Heart left ventricle (tissue), 16 donors: ENCODE measurements at places on chromosomes 16 and 17. TPM values are rescaled to one million over a fixed set of nuclear protein-coding genes. Genes with fewer than 3 reads are reported as not detected.

DNA sequence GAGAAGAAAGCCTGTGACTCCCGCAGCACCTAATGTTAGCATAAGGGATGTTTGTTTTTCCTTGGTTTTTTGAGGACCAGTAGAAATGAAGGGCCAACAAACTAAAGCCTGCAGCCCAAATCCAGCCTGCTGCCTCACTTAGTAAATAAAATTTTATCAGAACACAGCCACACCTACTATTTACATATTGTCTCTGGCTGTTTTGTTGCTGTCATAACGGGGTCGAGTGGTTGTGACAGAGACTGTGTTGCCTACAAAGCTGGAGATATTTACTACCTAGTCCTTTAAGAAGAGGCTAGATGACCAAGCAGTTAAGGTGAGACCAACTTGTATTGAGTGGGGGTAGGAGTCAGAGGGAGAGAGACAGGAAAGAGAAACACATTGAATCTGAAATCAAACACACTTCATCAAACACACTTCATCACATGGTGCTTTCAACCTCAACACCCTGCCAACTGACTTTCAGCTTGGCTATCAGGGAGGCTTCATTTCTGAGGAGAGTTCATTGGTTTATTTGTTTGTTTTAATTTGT lies 546.3 kb upstream of the CDH11 start:
- DNase-seq: no peak
- H3K27me3 ChIP-seq: no peaks in the 10 kb centered on the region
- H3K36me3 ChIP-seq: no peaks in the 10 kb centered on the region
- no peaks in the 10 kb centered on the region for H3K4me1 ChIP-seq
- H3K27ac ChIP-seq: no peak overlapping the region

GRCh38 chr17:77318491-77319210 lies 177.9 kb downstream of the SEC14L1 start:
- DNase-seq: no peak
- H3K36me3 ChIP-seq: no peaks in the 10 kb centered on the region
- peaks cover 6% of the 10 kb centered on the region for H3K4me1 ChIP-seq

DNA sequence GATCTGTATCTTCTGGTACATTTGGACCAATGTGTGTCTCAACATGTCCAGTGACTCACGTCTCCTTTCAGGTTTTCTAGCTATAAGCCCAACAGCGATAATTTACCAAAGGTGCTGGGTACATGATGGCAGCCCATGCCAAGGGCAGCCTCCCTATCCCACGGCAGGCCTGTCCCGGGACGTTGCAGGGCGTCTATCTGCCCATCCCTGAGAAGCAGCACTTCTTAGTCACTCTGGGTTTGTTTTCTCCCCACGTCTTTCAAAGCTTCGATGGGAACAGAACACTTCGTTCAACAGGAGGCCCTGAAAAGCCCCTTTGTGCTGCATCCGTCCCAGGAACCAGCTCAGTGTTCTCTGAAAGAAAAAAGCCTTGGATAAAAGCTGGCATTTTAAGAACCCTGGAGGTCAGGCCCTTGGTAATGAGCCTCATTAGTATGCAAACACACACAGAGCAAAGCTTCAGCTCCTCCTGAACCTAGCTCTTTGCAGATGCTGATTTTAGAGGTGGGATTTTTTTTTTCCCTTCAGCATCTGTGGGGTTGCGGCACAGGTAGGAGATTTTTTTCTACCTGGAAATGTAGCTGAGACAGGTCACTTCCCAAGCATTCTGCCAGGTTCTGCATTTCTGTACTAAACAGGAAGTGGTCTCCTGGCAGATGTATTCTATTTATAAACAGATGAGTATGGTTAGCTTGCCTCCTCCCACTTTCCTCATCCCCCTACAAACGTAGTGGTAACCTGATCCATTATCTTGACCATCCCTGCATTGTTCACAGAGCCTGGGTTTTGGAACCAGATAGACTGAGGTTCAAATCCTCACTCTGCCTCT lies 17.5 kb upstream of the MT4 start:
- no peaks in the 10 kb centered on the region for H3K27me3 ChIP-seq
- peaks cover 2% of the 10 kb centered on the region for H3K4me1 ChIP-seq
- DNase-seq: no peak
- H3K4me3 ChIP-seq: no peak overlapping the region
- H3K36me3 ChIP-seq: no peaks in the 10 kb centered on the region

- no peak overlapping the region for H3K4me3 ChIP-seq
- H3K36me3 ChIP-seq: no peaks in the 10 kb centered on the region
- H3K27ac ChIP-seq: no peak overlapping the region
- no peak for DNase-seq
Measured at GRCh38 chr16:78034530-78034929, 12.2 kb downstream of the CLEC3A start.

The FNDC8 gene
- total RNA-seq: not detected

DNA sequence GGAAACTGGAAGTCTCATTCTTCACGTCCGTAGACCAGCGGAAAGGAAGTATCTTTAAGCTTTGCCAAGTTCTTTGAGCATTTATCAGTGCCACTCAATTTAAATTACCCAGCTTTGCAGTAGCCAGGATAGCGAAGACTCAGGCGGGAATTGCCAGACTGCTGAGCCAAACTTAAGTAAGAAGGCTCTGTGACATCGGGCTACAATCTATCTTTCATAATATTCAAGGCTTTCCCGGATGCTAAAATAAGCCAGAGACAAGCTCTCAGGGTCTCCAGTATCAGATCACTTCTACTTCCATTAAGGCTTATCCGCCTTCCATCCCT lies 436 bp upstream of the BRIP1 start:
- no peaks in the 10 kb centered on the region for H3K4me1 ChIP-seq
- peak overlapping the region; percentile 70 for H3K4me3 ChIP-seq
- H3K36me3 ChIP-seq: peaks cover 24% of the 10 kb centered on the region
- no peak for DNase-seq
- H3K27ac ChIP-seq: no peak overlapping the region
- no peaks in the 10 kb centered on the region for H3K27me3 ChIP-seq

The TNFRSF17 gene
- total RNA-seq: not detected

The DPEP3 gene
- total RNA-seq: 0.16 TPM
